Activated CD4-positive, alpha-beta memory T cell treated with anti-CD3 and anti-CD28 coated beads, Interleukin-2, amount 10 ng/mL, durations not matched to agents 7 days and 5 days (primary cell): ENCODE measurements at places on chromosomes 12 and 14.

DNA sequence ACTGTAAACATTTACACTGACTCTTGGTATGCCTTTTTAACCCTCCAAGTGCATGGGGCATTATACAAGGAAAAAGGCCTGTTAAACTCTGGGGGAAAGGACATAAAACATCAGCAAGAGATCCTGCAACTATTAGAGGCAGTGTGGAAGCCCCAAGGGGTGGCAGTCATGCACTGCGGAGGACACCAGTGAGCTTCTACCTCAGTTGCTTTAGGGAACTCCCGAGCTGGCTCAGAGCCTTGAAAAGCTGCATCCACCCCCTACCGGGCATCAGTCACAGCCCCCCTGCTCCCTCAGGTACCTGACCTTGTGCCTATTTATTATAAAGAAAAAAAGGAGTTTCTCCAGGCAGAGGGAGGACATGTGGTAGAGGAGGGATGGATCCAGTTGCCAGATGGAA, 695.6 kb upstream of the LMO3 start:
- no peak for DNase-seq

- no peak for DNase-seq
Observed at GRCh38 chr14:88786715-88787114, 6.0 kb downstream of the EML5 start.

- DNase-seq, result no peak
Observed at GRCh38 chr12:30926243-30927221, at the start of gene TSPAN11. TSPAN11 (plus strand) TSS chr12:30926748; CDS start chr12:30953992, 27,244 bp downstream.

DNA sequence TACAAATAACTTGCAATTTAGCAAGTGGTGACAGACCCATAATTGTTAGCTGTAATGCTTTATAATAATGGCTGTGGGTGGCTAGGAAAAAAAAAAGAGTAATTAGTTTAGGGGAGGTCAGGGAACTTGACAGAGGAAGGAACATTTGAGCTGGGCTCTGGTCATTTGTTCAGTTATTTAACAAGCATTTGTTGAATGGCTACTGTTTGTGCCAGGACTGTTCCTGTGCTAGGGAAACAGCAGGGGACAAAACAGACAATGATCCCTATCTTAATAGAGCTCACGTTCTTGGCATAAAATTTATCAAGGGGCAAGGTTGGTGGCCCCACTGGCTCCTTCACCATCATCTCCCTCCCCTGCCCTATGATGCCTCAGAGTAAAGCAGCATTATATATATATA, 18.5 kb downstream of the CHST11 start:
- DNase-seq, result no peak

- DNase-seq, result no peak
Observed at GRCh38 chr14:63344336-63344735, 25.6 kb upstream of the GPHB5 start.

DNA sequence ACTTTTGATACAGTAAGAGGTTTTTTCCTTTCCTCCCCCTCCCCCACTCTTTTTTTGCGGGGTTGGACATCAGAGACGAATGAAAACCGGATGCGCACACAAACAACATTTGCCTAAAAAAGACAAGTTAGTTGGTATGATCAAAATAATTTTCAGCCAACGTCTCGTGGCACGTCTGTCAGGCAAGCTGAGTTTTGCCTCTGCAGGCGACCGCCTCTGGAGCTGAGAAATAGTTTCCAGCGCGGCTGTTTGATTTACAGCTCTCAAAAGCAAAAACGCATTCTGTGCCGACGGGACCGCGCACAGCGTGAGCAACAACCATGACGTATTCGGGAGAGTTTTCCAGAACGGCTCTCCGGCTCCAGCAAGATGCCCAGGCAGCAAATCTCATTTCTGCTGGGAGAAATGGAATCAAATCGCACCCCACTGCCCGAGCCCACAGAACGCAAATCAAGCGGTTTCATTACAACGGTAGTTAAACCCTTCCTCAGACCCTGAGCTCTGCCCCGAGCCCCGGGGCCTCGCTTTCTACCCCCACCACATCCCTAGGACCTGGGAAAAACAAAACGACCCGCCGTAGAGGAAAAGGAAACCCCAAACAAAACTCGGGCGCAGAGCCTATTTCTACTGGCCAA, 14.2 kb upstream of the CALM1 start:
- peak; percentile 76 for DNase-seq

DNA sequence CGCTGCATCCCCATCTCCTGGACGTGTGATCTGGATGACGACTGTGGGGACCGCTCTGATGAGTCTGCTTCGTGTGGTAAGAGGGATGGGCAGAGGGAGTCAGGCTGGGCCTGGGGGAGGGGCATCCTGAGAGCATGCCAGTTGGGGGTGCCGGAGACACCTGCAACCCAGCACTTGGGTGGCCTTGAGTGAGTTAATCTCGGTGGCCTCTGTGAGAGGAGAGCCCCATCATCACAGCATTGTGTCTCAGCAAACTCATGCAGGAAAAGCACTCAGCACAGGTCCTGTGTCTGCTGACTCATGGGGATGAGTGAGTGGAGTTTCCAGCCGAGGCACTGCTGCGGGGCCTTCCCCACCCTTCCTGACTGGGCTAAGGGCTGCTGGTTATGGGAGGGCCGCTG, 19.6 kb upstream of the LRP1-AS start:
- DNase-seq, result peak; percentile 21

- DNase-seq, result no peak
Observed at GRCh38 chr12:59823567-59823966, 227.7 kb downstream of the SLC16A7 start.

DNA sequence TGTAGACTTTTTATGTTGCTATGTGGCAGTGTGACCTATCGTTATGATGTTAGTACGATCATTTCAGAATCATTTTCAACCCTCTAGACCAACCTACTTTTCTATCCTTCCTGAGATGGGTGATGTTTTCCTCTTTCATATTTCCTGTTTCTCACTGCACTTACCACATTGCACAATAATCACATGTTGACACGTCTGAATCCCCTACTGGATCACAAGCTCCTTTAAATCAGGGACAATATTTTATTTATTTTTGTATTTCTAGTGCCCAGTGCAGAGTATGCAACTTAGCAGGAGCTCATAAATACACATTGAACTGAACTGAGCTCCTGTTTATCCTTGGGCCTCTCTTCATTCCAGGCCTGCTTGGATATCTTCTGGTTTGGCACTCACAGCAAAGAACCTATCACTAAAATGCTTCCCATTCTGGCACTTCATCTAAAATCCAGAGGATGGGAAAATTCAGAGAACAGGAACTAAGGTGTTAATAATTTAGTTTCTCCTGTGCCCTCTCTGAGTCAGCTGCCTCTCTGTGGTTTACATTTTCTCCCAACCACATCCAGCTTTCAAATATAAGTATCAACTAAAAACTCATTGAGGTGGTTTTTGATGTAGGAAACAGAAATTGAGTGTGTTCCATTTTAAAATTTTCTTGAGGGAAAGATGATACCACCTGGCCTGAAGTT, 69.4 kb upstream of the DYRK2 start:
- DNase-seq, result peak; percentile 31

DNA sequence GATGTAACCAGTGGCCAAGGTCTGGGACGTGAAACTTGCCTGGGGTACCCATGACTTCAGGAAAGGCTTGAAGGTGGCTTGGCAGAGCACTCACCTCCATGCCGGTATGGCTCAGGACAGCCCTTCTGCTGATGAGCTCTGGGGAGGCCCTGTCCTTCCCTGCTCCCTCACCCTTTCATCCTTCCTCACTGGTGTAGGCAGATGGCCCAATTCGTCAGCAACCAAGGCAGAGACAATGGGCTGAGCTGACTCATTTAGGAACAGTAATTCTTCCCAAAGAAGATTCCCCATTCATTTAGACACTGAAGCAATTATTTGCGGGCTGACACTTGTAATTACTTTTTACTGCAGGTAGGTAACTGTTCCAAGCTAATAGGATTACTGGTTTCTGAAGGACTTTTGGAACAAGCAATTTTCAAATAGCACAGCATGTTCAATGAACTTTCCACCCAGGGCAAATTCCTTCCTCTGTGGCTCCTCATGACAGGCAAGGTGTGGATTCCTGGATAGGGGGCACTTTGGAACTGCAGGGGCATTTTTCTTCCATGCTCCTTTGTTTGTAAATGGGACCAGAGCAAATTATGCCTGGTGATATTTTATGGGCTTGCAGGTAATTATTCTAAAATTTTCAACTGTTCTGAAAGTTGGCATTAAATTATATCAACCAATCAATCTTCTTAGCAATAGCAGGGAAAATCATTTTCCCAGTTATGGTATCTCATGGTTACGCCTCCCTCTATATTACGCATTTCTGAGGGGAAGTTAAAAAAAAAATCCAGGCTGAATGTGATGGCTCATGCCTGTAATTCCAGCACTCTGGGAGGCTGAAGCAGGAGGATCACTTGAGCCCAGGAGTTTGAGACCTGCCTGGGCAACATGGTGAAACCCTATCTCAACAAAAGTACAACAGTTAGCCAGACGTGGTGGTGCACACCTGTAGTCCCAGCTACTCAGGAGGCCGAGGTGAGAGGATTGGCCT, 24.1 kb upstream of the NRDE2 start:
- no peak for DNase-seq

GRCh38 chr12:101459642-101460346, 15.3 kb upstream of the SPIC start:
- DNase-seq, result no peak

- DNase-seq, result no peak
Observed at GRCh38 chr12:89975574-89975973, 266.9 kb upstream of the ATP2B1 start.

DNA sequence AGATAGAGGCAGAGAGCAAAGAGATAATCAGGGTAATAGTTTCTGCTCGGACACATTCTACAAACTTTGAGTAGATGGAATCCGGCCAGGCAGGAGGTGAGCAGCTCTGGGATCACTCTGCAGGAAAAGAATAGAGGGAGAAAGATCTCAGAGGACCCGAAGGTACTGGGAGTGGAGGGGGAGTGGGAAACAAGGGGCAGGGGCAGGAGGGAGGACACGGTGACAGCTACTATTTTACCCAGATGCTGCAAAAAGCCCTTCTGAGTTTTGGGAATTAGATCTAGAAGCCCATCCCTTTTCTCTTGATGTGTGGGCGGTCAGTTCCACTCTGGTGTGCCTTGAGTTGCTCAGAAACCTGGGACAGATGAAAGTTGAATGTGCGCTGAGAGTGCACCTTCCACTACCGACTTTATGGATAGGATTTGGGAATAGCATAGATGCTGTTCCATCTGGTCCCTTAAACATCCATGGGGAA, 556 bp downstream of the GPRC5A start:
- no peak for DNase-seq

- no peak for DNase-seq
Observed at GRCh38 chr12:254912-255311, 7.7 kb downstream of the SLC6A13 start.

DNA sequence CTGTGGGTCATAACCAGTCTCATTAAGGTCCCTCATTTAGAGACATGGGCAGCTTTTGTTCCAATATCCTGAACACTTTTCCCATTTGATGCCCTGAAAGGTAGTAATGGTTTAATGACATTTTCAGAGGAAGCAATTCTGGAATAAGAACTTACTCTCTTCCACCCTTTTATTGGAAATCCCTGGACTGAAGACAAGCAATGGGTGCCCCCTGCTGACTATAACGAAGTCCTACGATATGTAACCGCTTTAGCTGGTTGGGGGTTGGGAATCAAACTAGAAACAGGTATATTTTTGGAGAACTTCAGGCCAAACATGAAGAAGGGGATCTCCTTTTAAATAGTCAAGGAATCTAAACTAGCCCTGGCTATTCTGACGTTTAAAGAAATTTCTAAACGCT, 20.5 kb downstream of the SARNP start:
- DNase-seq, result no peak

- no peak for DNase-seq
Observed at GRCh38 chr14:42311876-42312275, 705.2 kb downstream of the LRFN5 start.

- DNase-seq, result peak; percentile 13
Observed at GRCh38 chr14:76776428-76777251, 15.4 kb downstream of the VASH1 start.

DNA sequence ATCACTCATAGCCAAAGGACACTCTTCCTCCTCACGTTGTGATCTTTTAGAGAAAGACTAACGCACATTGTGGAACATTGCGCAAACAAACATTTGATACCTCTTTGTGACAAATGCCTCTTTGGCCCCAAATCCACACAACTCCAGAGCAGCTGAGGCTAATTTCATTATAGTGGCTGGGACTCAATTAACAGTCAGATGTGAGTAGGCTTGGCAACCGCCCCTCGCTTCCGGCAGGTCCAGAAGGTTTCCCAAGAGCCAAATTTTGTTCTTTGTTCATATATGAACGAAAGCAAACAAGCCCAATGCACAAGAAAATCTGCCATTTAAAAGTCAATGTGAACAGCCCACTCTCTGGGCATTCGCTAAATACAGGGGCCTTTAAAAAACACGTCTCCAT, 273.9 kb downstream of the GLT1D1 start:
- no peak for DNase-seq

GRCh38 chr12:131537267-131537958, 173.5 kb upstream of the SFSWAP start:
- no peak for DNase-seq

- no peak for DNase-seq
Observed at GRCh38 chr12:45464699-45465098, 248.8 kb downstream of the ANO6 start.
